ENCODE measurements at places on chromosomes 1 and 21. TPM values are rescaled to one million over a fixed set of nuclear protein-coding genes. Genes with fewer than 3 reads are reported as not detected.

DNA sequence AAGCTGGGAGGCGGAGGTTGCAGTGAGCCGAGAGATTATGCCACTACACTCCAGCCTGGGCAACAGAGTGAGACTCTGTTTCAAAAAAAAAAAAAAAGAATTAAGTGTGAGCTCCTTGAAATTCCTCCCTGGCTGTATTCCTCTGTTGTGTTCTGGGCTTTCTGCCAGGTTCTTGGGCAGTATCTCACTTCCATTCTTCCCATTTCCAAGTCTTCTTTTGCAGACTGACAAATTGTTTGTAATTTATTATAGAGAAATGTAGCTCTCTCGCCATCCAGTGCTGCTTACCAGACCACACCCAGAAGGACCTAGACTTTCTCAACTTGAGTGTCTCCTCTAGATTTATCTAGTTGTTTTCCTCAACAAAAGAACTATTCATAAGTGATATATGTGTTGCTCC, 105.0 kb upstream of the ADGRL2 start:
- DNase-seq: no peak

- DNase-seq: no peak
Measured at GRCh38 chr1:84973498-84974334, 23.2 kb downstream of the MCOLN2 start.

- no peak for DNase-seq
Measured at GRCh38 chr1:162846256-162847212, 14.4 kb downstream of the CCDC190 start.

- DNase-seq: no peak
Measured at GRCh38 chr1:15994590-15995351, 9.3 kb upstream of the SRARP start.

GRCh38 chr21:43865540-43866259, 677 bp downstream of the AGPAT3 start:
- DNase-seq: no peak

Gene UBL4B
- polyA plus RNA-seq: not detected

- no peak for DNase-seq
Measured at GRCh38 chr1:6082430-6082971, 36.8 kb downstream of the KCNAB2 start.

Gene ZNF683
- polyA plus RNA-seq: not detected

DNA sequence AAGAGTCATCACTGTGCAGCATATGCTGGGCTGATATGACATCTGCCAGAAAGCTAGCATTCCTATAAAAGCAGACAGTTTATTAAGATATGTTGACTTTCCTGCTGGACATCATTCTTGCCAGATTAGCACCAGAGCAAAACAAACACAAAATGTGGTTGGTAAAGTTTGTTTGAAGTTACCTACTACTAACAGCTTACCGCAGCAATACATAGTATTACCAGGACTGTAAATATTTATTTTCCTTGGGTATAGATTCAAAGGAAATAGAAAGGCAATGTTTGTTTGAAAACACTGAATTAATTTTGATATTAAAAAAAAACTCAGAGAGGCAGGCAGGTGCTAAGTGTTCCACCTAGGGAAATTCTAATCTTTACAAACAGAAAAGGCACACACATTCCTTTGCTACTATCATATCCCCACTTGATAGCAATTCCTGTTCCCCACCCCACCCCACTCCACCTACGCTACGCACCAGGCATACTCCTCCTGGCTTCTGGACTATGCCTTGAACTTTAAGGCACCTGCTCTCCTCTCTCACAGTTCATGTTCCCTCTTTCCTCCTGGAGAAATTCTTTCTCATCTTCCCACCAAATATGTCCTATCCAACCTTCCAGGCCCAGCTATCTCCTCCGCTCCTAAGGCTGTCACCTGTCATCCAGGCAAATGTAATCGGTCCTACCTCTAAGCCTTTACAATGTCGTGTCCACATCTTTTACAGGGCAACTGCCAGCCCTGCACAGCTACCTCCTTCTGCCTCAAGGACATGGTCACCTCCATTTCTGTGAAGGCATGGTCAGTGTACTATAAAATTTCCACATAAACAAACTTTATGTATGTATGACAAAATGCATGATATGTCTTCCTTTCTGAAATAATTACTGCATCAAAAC, 34.7 kb downstream of the PTPN14 start:
- DNase-seq: no peak

DNA sequence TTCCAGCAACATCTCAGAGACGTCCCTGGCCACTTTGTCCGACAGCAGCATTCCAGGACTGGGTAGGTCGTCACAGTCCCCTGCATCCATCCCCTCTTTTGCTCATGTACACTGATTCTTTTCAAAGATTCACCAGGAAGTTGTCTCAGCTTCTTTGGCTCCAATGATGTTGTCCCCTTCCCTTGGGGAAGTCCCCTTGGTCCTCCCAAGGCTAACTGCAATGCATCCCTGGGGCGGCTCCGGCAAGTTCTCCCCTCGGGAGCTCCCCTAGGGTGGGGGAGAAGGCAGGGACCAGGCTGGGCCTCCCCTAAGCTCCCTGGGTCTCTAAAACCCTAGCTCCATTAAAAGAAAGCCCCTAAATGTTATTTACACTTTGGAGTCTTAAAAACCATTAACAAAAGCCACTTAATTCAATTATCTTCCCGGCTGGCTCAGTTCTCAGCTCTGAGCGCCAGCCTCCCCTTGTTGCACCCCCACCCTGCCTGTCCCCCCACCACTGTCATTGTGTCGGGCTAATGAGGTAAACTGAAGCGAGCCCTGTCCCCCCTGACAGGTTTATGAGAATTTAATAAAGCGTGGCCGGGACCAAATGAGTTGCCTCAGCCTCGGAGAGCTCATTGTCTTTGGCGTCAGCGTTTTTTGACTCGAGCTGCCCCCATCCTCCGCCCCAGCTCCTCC, 25.3 kb downstream of the KNCN start:
- no peak for DNase-seq

- no peak for DNase-seq
Measured at GRCh38 chr1:245232931-245233330, 78.1 kb downstream of the KIF26B start.

DNA sequence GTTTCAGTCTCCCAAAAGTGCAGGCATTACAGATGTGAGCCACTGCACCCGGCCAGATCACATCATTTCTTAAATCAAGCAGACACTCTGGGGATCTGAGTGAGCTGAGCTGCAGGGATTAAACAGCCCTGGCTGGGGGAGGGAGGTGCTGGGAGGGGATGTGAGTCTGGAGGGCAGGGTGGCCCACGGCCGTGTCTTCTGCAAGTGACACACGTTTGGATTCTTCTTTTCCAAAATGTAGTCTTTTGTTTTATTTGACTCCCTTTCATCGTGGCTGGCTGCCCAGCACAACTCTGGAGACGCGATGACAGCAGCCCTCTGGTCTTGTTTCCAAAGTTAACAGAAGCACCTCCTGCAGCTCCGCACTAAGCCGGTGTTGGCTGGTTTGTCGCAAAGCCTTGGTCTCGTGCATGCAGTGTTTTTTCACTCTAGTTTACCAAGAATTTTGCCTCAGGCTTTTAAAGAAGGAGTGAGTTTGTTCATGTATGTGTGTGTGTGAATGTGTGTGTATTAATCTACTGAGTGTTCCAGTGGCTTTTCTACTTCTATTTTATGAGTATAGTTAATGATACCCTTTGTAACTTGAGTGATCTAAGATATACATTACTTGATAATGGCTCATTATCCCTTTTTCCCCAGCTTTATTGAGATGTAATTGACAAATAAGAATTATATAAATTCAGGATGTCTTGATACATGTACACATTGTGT, 2.8 kb upstream of the KRTAP10-5 start:
- peak; percentile 26 for DNase-seq

- DNase-seq: no peak
Measured at GRCh38 chr1:68950036-68950435, 453.2 kb upstream of the DEPDC1 start.

DNA sequence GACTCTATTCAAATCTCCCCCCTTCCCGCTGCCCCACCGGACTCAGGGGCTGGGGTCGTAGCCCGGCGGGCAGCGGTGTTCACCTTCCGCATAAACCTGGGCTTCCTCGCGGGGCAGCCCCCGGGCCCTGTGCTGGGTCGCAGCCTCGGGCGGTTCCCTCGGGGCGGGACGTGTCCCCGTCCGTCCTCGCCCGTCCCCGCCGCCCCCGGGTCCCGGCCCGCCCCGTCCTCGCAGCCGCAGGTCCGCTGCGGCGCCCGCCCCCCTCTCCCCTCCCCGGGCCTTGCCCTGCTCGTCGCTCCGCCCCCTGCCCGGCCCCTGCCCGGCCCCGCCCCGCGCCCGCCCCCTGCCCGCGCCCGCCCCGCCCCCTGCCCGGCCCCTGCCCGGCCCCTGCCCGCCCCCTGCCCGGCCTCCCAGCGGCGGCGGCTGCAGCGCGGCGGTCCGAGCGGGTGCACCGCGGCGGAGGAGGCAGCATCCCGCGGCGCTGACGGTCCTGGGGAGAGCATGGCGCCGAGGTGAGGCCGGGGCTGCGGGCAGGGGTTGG, at the start of gene COL18A1:
Gene COL18A1 (plus strand): TSS at position 436 of the 541 bp plus-strand sequence. CDS start 66 bp downstream, at position 502.
- DNase-seq: no peak

GRCh38 chr21:38980416-38981313, 174.9 kb downstream of the ETS2 start:
- no peak for DNase-seq

DNA sequence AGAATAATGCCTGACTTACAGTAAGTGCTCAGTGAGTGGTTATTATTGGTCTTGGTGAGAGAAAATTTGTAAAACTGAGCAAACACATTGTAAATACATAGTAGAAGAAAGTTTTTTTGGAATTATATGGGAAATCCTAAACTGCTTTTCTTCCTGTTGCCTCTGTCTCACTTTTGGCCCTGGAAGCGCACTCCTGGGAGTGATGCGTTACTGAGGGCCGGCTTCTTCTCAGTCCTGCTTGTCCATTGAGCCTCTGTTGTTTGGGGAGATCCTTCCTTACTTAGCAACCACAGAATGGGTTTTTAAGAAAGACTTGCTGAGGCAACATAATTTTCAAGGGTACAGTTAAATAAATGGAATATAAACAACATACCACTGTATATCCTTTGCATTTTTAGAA, 166.0 kb downstream of the EDEM3 start:
- DNase-seq: no peak

GRCh38 chr1:192580351-192580962, 4.9 kb downstream of the RGS1 start:
- no peak for DNase-seq

GRCh38 chr1:241902391-241903065, 54.5 kb downstream of the EXO1 start:
- no peak for DNase-seq

Gene GLUL
- 293 TPM for polyA plus RNA-seq

- DNase-seq: no peak
Measured at GRCh38 chr1:229870381-229870780, 196.7 kb upstream of the GALNT2 start.

Gene CD1E
- polyA plus RNA-seq: not detected

DNA sequence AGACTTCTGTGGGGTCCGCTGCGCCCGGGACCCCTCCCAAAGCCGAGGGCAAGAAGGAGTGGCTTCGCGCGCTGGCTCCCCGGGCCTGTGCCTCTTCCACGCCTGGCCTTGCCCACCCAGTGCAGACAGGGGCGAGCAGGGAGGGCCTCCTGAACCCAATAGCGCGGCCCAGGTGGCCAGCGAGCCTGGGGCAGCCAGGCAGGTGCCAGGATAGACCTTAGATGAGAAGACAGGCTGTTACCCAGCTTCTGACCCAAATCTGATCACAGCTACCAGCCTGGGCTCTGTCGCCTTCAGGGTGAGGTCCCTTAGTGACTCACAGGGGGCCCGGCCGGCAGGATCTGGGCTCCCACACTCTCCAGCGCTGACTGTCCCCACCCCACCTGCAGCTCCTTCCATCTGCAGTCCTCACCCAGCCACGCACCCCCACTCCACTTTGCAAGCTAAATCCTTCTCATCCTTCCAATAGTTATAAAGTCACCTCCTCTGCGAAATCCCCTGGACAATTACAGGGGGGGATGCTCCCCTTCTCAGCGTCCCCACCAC, 9.6 kb downstream of the CLEC20A start:
- DNase-seq: no peak

DNA sequence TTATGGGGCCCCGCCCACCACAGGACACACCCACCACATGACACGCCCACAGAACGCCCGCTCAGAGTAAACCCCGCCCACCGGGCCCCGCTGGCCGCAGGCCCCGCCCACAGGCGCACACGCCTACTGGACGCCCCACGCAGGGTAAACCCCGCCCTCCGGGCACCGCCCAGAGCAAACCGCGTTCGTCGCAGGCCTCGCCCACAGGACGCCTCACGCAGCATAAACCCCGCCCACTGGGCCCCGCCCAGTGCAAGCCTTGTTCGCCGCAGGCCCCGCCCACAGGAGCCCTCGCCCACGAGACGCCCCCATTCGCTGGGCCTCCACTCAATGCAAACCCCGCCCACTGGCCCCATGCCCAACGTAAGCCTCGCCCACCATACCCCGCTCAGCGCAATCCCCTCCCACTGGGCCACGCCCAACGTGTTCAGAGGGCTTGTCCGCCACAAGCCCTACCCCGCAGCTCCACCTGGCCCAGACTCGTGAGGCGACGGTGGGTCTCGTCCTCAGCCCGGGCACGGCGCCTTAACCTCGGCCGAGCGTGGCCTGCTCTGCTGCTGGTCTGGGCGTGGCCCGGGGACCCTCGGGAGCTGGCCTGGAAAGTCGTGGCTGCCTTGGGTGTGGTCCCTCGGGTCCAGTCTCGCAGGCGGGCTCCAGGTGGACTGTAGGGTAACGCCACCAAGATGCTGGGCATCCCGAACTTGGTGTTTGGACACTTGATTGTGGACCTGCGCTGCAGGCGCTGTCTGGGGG, 401 bp upstream of the TMEM52 start:
- DNase-seq: peak; percentile 94

Measured in left renal pelvis (tissue), 4 donors.